ENCODE measurements at places on chromosomes 2 and 18.
A peak's percentile ranks its signal among the peaks of the same experiment; 100 is the strongest.

DNA sequence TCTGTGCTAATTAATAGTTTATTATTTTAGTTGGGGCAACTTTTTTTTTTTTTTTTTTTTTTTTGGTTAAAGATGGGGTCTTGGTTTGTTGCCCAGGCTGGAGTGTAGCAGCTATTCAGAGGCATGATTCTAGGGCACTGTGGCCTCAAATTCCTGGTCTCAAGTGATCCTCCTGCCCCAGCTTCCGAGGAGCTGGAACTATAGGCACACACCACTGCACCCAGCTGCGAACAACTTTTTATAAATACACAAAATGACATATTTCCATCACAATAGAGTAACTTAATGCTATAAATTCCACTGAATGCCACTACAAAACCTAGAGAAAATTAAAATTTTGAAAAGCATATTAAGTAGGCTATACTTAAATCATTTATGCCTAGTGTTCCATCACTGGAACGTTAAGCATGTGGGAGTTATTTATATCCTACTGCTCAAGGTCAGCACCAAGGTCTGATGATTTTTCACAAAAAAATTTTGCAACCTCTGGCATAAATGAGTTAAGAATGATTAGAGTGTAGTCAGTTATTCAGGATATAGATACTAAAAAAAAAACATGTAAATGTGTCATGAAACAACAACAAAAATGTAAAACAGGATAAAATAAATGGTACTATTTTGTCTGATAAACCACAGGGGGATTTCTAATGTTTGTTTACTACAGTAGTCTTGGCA is 46.8 kb downstream of the GFPT1 start:
- H3K27me3 ChIP-seq, result no peaks in the 10 kb centered on the region
- peaks cover 12% of the 10 kb centered on the region for H3K4me1 ChIP-seq
- H3K27ac ChIP-seq, result no peak overlapping the region
- peaks cover 55% of the 10 kb centered on the region for H3K36me3 ChIP-seq
- H3K4me3 ChIP-seq, result no peak overlapping the region
- DNase-seq, result no peak

- peak overlapping the region; percentile 84 for H3K4me3 ChIP-seq
- peaks cover 71% of the 10 kb centered on the region for H3K36me3 ChIP-seq
- no peaks in the 10 kb centered on the region for H3K27me3 ChIP-seq
- peak; percentile 46 for DNase-seq
Measured at GRCh38 chr2:203708846-203709396, 2.5 kb downstream of the CD28 start.

- no peak overlapping the region for H3K27ac ChIP-seq
- no peak for DNase-seq
- no peak overlapping the region for H3K4me3 ChIP-seq
- H3K4me1 ChIP-seq, result no peaks in the 10 kb centered on the region
- H3K36me3 ChIP-seq, result no peaks in the 10 kb centered on the region
- H3K27me3 ChIP-seq, result peaks cover 4% of the 10 kb centered on the region
Measured at GRCh38 chr2:235924675-235925063, 243.5 kb downstream of the GBX2 start.

DNA sequence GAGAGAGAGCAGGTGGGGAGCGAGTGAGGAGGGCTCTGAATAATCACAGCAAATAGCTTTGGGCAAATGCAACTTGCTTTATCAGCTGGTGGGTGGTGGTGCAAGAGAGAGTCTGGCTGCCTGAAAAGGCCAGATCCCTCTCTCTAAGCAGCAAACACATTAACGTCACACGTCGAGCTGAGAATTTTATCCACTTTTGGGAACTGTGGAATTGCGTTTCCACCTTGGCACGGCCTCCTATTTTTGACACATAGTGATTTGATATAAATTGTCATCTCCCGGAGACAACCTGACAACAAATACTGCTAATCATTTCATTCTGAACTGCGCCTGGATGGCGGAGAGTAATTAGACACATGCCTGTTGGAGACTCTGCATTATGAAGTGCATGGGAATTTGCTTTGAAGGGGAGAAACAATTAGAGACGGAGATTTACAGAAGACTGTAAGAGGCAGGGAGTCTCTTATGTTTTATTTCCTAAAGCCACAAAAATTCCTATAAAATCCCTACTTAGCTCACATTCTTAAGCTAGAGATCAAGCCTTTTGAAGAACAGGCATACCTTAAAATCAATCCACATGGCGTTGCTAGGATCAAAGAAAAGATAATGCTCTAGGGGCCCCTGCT is 634.1 kb downstream of the TDRD15 start:
- no peak for DNase-seq
- no peak overlapping the region for H3K4me3 ChIP-seq
- H3K27me3 ChIP-seq, result no peaks in the 10 kb centered on the region
- H3K4me1 ChIP-seq, result no peaks in the 10 kb centered on the region
- no peaks in the 10 kb centered on the region for H3K36me3 ChIP-seq

- no peaks in the 10 kb centered on the region for H3K4me1 ChIP-seq
- no peak for DNase-seq
- H3K27ac ChIP-seq, result no peak overlapping the region
- no peak overlapping the region for H3K4me3 ChIP-seq
- no peaks in the 10 kb centered on the region for H3K27me3 ChIP-seq
Measured at GRCh38 chr18:29309366-29309765, 1132.4 kb upstream of the CDH2 start.

DNA sequence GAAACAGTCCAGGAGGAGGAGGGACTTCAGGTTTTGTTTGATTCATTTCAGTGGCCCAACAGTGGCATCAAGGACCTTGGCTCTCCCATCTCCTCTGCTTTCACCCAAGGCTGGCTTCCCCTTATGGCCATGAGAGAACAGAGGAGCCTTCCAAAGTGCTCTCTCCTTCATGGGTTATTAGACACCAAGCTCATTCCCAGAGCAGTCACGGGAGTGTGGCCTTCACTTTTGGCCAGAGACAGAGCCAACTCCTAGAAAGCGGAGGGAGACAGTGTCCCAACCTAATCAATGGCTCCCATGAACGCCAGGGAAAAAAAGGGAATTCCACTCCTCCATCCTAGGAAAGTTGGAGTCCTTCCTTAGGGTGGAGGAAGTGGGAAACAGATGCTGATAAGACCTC is 871 bp upstream of the DUSP28 start:
- H3K4me3 ChIP-seq, result peak overlapping the region; percentile 82
- peak overlapping the region; percentile 88 for H3K27ac ChIP-seq
- H3K27me3 ChIP-seq, result no peaks in the 10 kb centered on the region
- H3K36me3 ChIP-seq, result peaks cover 44% of the 10 kb centered on the region
- peaks cover 64% of the 10 kb centered on the region for H3K4me1 ChIP-seq

DNA sequence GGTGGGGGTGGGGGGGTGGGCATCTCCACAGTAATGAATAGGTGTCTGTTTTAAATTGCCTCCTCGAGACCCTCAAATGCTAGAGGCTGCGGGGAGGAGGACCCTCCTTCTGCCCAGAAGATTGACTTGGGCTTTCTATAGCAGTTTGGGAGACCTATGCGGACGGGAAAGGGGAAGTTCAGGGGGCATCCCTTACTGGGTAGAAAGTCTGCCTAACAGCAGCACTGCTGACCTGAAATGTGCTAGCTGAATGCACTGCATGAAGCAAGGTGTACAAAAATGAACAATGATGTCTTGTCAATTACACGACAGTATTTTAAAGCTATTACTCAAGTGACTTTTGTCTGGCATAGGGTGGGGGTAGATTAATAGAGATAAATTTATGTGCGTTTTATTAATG is 2.5 kb downstream of the DCC start:
- H3K27me3 ChIP-seq, result peaks cover 33% of the 10 kb centered on the region
- peaks cover 2% of the 10 kb centered on the region for H3K4me1 ChIP-seq
- no peak overlapping the region for H3K27ac ChIP-seq
- no peak for DNase-seq
- no peak overlapping the region for H3K4me3 ChIP-seq
- no peaks in the 10 kb centered on the region for H3K36me3 ChIP-seq

- H3K4me3 ChIP-seq, result no peak overlapping the region
- peaks cover 10% of the 10 kb centered on the region for H3K27me3 ChIP-seq
- no peaks in the 10 kb centered on the region for H3K4me1 ChIP-seq
Measured at GRCh38 chr2:119485336-119486110, 38.8 kb downstream of the SCTR start.

- no peaks in the 10 kb centered on the region for H3K27me3 ChIP-seq
- H3K36me3 ChIP-seq, result no peaks in the 10 kb centered on the region
- DNase-seq, result no peak
- peaks cover 2% of the 10 kb centered on the region for H3K4me1 ChIP-seq
- H3K27ac ChIP-seq, result no peak overlapping the region
Measured at GRCh38 chr18:46705521-46705920, 48.5 kb upstream of the LOXHD1 start.

DNA sequence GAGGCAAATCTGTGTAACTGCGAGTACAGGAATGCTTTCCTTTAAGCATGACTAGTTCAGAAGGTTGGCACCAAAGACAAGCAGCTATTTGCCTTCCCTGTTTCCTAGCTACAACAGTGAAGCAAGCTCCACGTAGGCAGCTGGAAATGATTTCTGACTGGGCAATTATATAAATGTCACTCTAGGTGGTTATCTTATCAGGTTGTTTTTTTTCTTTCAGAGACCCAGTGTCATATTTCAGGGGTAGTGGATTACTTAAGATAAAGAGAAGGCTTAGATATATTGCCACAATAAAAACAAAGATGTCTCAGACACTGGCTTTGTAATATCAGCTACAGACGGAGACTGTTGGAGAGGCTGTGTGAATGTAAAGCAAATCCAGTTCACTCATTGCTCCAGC is 748.9 kb upstream of the NXPH2 start:
- no peak for DNase-seq
- H3K4me1 ChIP-seq, result no peaks in the 10 kb centered on the region
- no peaks in the 10 kb centered on the region for H3K27me3 ChIP-seq
- no peak overlapping the region for H3K4me3 ChIP-seq

GRCh38 chr18:1513519-1513918 is 608.8 kb downstream of the ADCYAP1 start:
- no peaks in the 10 kb centered on the region for H3K36me3 ChIP-seq
- no peak for DNase-seq
- no peak overlapping the region for H3K27ac ChIP-seq
- H3K27me3 ChIP-seq, result no peaks in the 10 kb centered on the region
- peaks cover 1% of the 10 kb centered on the region for H3K4me1 ChIP-seq
- H3K4me3 ChIP-seq, result no peak overlapping the region

- H3K27me3 ChIP-seq, result no peaks in the 10 kb centered on the region
- no peak overlapping the region for H3K27ac ChIP-seq
- H3K4me3 ChIP-seq, result no peak overlapping the region
Measured at GRCh38 chr2:28311660-28312249, 80.9 kb upstream of the FOSL2 start.

GRCh38 chr2:98377544-98377943 is 31.3 kb downstream of the CNGA3 start:
- DNase-seq, result no peak
- H3K4me1 ChIP-seq, result no peaks in the 10 kb centered on the region
- no peak overlapping the region for H3K27ac ChIP-seq
- no peaks in the 10 kb centered on the region for H3K36me3 ChIP-seq

DNA sequence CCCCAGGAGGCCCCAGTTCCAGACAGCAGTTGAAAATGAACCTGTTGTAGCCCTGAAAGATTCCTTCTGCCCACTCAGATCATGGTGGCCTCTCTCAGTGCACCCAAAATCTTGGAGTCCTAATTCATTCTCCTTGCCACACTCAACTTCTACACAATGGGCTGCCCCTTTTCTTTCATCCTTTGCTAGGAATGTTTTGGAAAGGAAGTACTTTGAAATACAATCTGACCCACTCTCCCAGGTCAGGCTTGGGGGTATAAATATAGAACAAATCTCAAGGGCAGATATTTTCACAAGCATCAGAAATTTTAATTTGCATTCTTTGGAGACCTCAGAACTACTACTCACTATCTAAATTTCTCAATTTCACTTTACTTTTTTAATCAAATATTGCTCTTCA is 103.2 kb upstream of the SH3BP4 start:
- DNase-seq, result no peak
- no peaks in the 10 kb centered on the region for H3K4me1 ChIP-seq
- H3K27ac ChIP-seq, result no peak overlapping the region
- H3K4me3 ChIP-seq, result no peak overlapping the region
- H3K36me3 ChIP-seq, result no peaks in the 10 kb centered on the region
- H3K27me3 ChIP-seq, result peaks cover 9% of the 10 kb centered on the region

- peaks cover 27% of the 10 kb centered on the region for H3K4me1 ChIP-seq
- peaks cover 14% of the 10 kb centered on the region for H3K36me3 ChIP-seq
- no peak overlapping the region for H3K4me3 ChIP-seq
- peak; percentile 17 for DNase-seq
- H3K27me3 ChIP-seq, result no peaks in the 10 kb centered on the region
- peak overlapping the region; percentile 24 for H3K27ac ChIP-seq
Measured at GRCh38 chr18:24112874-24113615, 25.8 kb upstream of the CABYR start.

GRCh38 chr2:122249673-122250072 is 494.2 kb downstream of the TSN start:
- H3K4me3 ChIP-seq, result no peak overlapping the region
- peaks cover 1% of the 10 kb centered on the region for H3K27me3 ChIP-seq
- H3K36me3 ChIP-seq, result no peaks in the 10 kb centered on the region
- DNase-seq, result no peak
- no peaks in the 10 kb centered on the region for H3K4me1 ChIP-seq

DNA sequence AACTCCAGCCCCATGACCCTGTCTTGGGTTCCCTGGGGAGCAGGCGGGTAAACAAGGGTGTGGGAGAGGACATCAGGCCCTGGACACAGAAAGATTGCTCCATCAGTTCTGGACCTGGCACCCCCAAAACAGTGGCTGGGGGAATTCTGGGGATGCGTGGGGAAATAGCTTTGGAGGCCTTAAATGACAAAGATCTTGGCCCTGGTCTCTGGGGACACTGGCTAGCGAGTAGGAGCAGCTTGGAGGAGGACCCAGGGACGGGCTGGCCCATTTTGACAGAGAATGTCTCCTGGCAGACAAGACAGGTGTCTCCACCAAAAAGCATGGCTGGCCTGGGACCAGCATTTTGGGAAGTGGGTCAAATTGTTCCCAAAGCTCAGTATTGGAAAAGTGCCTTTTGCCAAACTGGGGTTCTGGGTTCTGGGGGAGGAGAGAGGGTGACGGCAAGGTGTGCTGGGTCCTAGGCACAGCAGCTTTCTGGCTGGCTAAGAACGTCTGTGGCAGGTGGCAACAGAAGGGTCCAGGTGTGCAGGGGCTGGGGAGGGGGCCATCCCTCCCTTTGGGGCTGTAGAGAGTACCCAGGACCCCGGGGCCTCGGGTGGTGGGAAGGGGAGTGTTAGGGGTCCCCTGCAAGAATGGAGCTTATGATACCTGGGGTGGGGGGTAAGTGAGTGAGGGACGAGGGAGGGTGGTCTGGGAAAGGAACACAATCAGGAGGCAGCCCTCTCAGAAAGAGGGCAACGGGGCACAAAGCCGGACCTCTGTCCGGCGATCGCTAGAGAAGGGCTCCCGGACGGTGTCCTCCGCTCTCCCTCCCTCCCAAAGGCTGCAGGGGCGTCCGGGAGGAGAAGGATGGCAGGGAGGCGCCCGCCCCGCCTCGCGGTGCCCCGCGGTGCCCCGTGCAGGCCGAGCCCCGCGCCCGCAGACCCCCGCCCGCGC is 556 bp downstream of the CYRIA start:
- H3K27me3 ChIP-seq, result peaks cover 41% of the 10 kb centered on the region
- H3K36me3 ChIP-seq, result no peaks in the 10 kb centered on the region
- no peak for DNase-seq
- H3K4me1 ChIP-seq, result peaks cover 16% of the 10 kb centered on the region
- H3K4me3 ChIP-seq, result peak overlapping the region; percentile 61

- H3K27me3 ChIP-seq, result peaks cover 3% of the 10 kb centered on the region
- DNase-seq, result no peak
- peaks cover 15% of the 10 kb centered on the region for H3K4me1 ChIP-seq
Measured at GRCh38 chr18:77220726-77221125, 28.9 kb upstream of the GALR1 start.
